ENCODE measurements at places on chromosomes 4 and X.
A peak's percentile ranks its signal among the peaks of the same experiment; 100 is the strongest.

GRCh38 chr4:55337944-55338343 lies 8.1 kb upstream of the SRD5A3 start:
- DNase-seq, result no peak

DNA sequence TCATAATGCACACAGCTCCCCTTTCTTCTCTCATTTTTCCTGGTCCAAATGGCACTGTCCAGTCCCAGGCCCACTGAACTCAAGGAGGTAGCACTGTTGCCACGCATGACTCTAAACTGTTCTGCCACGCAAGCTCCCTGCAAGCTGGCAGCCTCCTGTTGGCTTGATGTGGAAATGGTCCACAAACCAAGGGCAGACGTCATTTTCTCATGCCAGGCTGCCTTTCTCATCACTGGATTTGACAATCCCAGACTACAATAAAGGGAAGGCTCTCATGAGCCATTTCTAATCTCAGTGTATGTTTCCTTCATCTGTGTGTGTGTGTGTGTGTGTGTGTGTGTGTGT lies 22.4 kb downstream of the OTOP1 start:
- DNase-seq, result no peak

GRCh38 chr4:70691661-70692060 lies 3.3 kb downstream of the UTP3 start:
- DNase-seq, result no peak

GRCh38 chrX:74291964-74292807 lies 11.8 kb upstream of the ZCCHC13 start:
- DNase-seq, result peak; percentile 89

- peak; percentile 56 for DNase-seq
These were observed 57.2 kb upstream of the MTMR1 start for GRCh38 chrX:150635952-150636351.

Data from fibroblast of gingiva (primary cell).